HCT116 (cell line): ENCODE measurements at places on chromosomes 6 and 20.

DNA sequence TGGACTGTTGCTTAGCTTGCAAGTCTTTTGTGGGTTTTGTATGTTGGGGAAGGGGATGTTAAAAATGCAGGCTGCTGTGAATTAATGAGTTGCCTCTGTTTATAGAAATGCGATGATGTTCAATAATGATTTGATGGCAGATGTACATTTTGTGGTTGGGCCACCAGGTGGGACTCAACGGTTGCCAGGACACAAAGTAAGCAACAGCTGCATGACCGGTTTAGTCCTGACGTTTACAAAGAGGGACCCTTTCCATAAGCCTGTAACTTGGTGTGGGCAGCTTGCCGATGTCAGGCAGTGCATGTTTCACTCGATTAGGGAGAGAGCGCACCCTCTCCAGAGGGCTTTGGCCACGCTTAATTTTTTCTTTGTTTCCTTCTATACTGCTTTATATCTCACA lies 1.3 kb downstream of the BTBD3 start:
- DNase-seq: no peak

DNA sequence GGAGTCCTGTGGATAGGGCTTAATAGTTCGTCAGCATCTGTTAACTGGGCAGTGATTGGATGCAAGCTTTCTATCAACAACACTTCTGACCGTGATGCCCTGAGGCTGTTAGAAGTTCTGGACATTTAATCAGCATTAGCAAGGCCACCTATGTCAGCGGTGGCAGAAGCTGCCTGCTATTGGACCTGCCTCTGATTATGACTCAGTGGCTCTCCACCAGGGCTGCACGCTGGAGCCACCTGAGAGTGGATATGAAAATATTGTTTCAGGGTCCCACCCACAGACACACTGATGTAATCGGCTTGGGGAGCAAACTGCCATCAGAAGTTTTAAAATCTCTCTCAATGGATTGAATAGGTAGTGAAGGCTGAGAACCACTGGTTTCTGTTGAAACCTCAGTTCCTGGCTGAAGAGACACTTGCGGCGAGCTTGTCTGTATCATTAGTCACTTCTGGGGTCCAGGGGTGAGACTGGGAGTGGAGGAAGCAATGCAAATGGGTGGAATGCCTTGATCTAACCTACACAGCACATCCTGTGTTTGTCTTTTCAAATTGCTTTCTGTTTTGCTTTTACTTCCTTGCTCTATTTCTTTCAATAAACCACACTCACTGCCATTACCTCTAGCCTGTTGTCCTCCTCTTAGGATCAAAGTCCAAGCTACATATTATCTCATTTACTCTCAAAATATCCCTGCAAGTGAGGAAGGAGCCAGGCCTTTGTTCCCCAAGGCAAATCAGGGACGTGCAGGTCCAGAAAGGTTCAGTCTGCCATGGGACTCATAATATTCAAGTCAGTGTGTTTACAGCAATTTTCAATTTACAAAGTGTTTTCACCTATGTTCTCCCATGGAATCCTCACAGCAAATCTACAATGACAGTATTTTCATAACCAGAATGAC lies 4.2 kb downstream of the CLIC5 start:
- DNase-seq: no peak

- DNase-seq: no peak
These were observed 1.8 kb downstream of the ZNF831 start for GRCh38 chr20:59165396-59165795.

GRCh38 chr6:30013291-30013922 lies 47.7 kb upstream of the POLR1H start:
- DNase-seq: no peak

DNA sequence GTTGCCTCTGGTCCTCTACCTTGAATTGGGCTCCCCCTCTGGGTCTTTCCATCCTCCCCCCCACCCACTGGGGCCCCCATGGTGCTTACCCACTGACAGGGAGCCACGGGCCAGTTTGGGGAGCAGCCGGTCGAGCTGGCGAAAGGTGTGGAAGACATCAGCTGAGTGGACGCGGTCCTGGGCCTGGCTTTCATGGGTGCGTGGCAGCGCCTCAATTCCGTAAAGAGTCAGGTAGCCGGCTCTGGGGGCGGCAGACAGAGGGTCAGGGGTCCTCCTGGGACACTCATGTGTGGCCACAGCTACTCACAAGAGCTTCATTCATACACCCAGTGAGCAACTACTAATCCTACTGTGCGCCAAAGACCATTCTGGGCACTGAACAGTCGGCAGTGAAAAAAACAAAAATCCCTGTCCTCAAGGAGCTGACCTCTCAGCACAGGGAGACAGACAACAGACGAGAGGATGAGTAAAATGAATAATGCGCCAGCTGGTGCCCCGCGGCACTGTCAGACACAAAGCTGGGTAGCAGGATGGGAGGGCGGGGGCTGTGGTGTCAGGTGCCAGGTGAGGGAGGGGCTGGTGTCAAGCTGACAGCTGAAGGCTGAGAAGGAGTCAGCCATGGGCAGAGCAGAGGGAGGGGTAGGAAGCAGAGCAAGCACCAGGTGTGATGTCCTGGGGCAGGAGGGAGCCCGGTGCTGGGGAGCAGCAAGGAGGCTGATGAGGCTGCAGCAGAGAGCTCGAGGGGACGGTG lies 28.3 kb downstream of the PTGIS start:
- DNase-seq: no peak

GRCh38 chr20:6178537-6178936 lies 55.7 kb upstream of the FERMT1 start:
- DNase-seq: peak; percentile 22

DNA sequence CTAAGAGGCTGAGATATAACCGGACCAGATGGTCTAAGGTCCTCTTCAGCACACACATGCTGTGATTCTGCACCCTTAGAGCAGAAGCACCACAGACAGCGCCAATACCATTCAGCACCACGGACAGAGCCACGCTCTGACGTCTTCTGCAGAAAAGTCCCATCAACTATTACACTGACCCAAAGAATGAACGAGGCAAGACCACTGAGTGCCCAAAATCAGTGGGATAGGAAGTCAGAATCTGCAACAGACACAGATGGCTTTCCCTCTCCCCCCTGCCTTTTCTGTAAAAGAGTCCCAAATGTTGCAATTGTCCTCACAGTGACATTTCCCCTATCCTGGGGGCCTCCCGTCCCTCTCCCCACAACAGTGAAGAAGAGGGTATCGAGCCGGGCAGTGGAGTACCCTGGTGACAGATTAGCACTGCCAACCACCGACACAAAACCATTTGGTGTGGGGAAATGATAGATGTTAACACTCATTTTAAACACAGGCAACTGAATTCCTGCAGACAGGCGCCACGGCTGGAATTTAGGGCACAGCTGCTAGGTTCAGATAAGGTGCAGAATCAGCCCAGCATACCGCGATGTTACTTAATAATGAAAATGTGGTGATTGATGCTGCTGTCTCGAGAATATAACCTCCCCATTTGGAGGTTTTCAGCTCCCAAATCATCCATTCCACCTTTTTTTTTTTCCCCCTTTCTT lies 66.6 kb upstream of the CTNNBL1 start:
- DNase-seq: peak; percentile 8

DNA sequence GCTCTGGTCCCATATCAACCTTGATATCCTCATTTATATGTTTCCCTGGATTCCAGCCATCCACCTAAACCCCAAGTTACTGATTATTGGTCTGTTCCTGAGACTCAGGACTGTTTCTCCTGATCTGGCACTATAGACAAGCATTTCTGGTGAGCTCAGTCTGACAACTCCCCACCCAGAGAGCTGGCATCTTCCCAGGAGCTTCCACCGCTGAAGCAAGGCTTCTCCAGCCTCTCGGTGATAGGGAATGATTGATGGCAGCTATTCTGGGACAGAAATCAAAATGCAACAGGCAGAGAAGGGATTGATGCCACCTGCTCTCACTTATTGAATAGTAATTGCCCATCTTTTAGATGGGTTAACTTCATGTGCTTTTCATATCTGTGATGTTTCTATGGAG lies 169.7 kb upstream of the GGTLC1 start:
- no peak for DNase-seq

GRCh38 chr6:36067374-36068011 lies 39.9 kb downstream of the MAPK14 start:
- DNase-seq: no peak

DNA sequence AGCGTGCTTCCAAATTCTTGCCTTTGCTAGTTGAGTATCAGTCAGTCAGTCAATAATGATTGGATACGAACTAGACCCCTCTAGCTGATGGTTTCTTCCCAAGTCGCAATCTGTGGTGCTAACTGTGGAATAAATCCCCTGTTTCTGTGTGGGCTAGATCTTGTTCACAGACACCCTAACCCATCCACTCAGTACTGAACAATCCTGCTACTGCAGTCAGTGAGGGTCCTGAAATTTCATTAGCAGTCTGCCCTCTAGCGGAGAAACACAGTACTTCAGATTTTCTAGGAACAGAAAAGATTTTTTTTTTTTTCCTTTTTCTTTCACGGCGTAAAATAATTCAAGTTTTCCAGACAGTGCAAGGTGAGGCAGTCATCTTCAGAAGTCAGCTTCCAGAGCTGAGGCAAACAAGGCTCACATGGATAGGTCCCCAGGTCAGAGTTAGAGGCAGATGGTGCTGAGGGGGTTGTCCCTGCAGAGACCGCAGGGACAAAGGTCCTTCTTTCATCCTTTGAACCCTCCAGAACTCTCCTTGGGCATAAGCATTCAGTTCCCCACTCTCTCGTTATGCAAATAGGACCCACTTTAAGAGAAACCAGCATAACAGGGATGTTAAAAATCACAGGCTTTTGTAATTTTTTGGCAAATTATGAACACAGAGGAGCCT lies 119.6 kb downstream of the SCML4 start:
- peak; percentile 18 for DNase-seq

DNA sequence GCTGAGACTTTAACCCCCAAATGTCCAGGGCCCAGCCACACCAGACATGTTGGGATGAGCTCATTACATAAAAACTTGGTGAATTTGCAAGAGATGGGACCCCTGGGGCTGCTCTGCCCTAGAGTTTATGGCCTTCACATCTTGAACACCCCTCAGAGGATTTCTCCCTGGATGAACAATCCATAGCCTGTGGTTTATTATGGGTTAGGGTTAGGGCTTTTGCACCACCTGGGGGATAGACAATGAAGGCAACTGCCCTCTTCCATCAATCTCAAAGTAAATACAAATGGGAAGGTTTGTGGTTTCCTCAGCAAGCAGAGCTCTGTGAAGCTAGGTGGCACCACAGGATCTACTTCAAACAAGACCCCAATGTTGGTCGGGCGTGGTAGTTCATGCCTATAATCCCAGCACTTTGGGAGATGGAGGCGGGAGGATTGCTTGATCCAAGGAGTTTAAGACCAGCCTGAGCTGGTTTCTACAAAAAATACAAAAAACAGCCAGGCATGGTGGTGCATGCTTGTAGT lies 17.4 kb downstream of the SPINT3 start:
- DNase-seq: no peak

- no peak for DNase-seq
These were observed 119.0 kb upstream of the LRFN2 start for GRCh38 chr6:40706178-40706577.

- no peak for DNase-seq
These were observed 8.1 kb downstream of the BPIFA2 start for GRCh38 chr20:33176101-33176500.

DNA sequence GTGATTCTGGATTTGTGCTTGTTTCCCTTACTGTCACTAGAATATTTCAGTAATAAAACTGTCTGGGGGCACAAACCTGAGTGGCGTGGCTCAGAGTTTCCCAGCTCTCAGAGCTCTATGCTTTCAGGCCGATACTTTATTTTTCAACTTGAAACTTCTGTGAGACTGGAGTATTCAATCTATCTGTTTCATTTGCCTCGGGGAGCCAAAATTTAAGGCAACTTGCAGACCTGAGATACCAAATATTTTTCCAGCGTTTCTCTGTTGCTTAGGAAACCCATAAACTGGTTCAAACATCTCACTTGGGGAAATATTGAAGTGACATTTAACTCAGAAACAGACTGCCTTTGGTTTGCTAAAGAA lies 74.7 kb downstream of the SOBP start:
- no peak for DNase-seq

GRCh38 chr6:78810146-78810545 lies 57.2 kb upstream of the IRAK1BP1 start:
- peak; percentile 31 for DNase-seq

DNA sequence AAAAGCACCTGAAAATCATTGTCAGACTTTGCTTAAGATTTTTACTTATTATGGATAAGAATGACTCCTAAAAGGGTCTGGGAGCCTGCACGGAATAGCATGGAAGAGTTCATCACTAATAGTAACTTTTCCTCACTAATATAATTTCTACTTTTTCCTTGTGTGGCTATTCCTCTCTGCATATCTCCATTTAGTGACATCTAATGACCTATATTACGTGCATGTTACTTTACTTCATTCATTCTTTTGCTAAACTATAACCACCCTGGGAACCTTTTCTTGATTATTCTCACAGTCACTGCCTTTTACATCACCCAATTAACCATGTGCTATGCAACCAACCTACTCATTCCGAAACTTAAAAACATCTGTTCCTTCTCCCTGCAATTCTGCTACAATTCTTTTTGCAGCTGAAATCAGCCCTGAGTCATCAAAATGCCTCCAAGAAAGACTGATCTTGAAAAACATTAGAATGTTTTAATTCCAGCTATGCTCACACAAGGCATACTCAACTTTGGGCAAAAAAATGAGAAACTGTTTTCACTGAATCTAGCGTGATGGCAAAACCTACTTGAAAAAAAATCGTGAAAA lies 313.3 kb downstream of the RNGTT start:
- no peak for DNase-seq

- DNase-seq: no peak
These were observed 29.0 kb upstream of the PTCHD4 start for GRCh38 chr6:48139818-48140614.

DNA sequence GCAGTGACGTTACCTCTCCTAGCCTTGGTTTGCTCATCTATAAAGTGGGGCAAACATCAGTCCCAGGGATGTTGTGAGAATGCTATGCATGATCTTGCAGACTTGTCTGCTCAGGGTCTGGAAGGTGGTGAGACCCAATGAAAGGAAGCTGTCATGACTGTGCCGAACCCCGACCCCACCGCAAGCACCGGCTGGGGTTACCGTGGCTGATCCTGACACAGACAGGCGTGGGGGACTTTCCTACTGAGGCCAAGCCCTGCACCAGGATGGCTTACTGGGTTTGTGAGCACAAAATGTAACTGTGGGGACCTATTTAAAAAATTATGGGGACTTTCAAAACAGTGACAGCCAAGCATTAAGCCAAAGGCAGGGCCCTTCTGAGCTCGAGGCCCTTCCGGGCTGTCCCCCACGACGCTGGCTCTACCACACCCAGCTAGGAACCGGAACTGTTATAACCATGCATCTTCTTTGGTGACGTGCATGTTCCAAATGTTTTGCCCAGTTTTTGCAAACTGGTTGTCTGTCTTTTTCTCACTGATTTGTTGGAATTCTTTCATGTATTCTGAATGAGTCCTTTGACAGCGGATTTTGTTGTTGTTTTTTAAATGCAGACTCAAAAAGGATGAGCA lies 76.6 kb upstream of the PMEPA1 start:
- DNase-seq: no peak

GRCh38 chr6:74631564-74631963 lies 574.3 kb downstream of the COL12A1 start:
- no peak for DNase-seq

- no peak for DNase-seq
These were observed 25.2 kb downstream of the TRAM2 start for GRCh38 chr6:52551483-52552277.

- DNase-seq: no peak
These were observed 532.8 kb downstream of the GRIK2 start for GRCh38 chr6:101926149-101926925.
